Stimulated activated CD4-positive, alpha-beta T cell treated with anti-CD3 and anti-CD28 coated beads, Interleukin-1b, Interleukin-23, amount 100 ng/mL, for 48 hours (primary cell): ENCODE measurements at places on chromosomes 11 and 22.
A peak's percentile ranks its signal among the peaks of the same experiment; 100 is the strongest.

- DNase-seq: no peak
Observed at GRCh38 chr22:46159777-46160176, 9.5 kb downstream of the PPARA start.

- DNase-seq: no peak
Observed at GRCh38 chr11:38219636-38220035, 1621.6 kb upstream of the RAG2 start.

GRCh38 chr11:107006076-107006833, 12.0 kb downstream of the GUCY1A2 start:
- DNase-seq: no peak

- no peak for DNase-seq
Observed at GRCh38 chr11:83153764-83154163, 3.2 kb upstream of the PCF11 start.

DNA sequence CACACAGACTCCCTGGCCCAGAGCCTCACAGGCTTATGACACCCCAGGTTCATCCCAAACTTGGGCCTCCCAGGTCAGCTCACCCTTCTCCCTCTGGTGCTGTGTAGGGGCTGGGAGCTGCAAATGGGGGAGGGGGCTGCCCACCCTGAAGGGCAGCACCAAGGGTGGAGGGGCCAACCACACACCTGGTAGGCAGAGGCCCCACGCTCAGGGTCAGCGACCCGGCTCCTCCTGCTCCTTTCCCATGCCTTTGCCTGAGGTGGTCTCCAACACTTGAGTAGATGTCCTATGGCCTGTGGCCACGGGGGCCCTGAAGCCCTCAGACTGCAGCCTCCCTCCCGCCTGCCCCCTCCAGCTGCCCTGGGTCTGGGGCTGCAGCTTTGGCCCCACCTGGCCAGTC, 3.4 kb downstream of the DGCR6 start:
- DNase-seq: no peak

DNA sequence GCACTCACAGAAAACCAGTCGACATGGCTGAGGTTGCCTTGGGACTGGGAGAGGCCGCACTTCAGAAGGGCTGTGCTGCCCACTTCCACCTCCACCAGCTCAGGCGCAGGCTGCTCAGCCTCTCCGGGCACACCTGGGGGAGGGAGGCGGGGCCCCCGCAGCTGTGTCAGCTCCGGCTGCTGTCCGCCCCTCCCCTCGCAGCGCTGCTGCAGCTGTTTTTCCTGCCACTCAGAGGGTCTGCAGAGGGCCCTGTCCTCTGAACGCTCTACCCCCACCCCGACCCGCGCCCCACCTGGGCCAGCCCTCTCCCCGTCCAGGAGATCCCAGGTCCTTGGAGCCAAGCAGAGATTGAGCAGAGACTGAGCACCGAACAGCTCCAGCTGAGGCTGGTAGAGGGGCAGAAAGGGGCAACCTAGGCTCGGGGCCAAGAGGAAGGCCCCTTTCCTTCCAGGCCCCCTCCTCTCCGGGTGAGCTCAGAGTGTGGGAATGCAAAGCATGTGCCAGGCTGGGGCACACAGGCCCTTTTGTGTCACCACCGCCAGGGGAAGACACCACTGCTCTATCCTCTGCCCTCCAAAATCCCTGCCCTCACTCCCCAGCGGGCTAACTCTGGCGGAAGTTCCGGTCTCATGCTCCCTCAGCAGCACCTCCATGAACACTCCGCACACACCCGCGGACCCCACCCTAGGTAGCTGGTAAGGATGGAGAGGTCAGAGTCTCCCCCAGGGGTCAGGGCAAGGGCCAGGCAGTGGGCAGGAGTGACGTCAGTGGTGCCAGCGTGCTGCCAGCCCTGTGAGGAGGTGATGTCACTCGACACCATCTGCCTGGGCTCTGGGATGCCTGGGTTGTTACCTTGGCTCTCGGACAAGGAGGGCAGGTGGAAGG, 1.6 kb downstream of the MCAM start:
- no peak for DNase-seq

DNA sequence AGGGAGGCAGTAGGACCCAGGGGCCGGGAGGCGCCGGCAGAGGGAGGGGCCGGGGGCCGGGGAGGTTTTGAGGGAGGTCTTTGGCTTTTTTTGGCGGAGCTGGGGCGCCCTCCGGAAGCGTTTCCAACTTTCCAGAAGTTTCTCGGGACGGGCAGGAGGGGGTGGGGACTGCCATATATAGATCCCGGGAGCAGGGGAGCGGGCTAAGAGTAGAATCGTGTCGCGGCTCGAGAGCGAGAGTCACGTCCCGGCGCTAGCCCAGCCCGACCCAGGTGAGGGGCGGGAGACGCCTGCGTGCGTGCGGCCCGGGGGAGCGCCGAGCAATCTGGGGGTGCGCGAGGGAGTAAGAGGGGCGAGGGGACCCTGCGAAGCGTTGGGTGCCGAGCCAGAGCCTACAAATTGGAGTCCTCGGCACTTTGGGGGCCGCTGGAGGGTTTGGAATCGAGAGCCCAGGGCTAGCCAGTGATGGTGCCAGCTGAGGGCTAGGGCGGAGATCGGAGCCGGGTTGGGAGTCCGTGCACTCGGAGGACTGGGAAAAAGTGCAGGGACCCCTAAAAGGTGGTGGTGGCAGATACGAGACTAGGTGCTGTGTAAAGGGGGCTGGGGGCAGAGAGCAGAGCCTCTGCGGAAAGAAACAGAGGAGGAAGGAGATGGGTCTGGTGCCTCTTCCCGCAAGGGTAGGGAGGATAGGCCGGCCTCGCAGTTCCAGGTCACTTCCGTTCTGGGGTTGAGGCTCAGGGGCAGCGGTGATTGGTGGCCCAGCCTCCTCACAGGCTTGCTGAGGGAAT, at the start of gene SERPINH1:
SERPINH1 (plus strand) TSS at position 206 of the 788 bp plus-strand sequence. CDS start 4,097 bp downstream, outside the sequence.
- DNase-seq: peak; percentile 81

DNA sequence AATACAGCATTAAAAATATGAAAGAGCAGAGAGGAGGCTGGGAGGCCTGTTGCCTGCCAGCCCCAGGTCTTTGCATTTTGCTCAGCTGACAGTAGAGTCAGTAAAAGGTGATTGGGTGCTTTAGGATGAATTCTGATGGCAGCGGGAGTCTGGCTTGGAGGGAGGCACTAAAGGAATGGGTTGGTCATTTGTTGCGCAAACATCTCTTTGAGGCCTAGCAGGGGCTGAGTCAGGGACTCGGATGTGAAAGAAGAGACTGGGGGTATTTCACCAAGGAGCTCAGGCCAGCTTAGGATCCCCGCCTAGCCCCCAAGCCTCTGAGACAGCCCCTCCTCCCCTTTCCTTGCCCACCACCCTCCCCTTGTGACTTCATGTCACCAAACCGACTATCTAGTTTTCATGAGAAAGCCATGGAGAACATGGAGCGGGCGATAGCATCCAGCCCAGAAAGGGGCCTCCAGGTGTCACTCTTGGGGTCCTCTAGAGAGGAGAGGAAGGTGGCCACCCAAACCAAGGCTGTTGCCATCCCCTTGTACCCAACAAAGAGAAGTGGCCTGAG, 9.7 kb downstream of the DGKZ start:
- DNase-seq: no peak

GRCh38 chr11:11425806-11426205, 72.8 kb upstream of the CSNK2A3 start:
- DNase-seq: no peak

- DNase-seq: no peak
Observed at GRCh38 chr11:120610111-120610510, 98.6 kb downstream of the GRIK4 start.

DNA sequence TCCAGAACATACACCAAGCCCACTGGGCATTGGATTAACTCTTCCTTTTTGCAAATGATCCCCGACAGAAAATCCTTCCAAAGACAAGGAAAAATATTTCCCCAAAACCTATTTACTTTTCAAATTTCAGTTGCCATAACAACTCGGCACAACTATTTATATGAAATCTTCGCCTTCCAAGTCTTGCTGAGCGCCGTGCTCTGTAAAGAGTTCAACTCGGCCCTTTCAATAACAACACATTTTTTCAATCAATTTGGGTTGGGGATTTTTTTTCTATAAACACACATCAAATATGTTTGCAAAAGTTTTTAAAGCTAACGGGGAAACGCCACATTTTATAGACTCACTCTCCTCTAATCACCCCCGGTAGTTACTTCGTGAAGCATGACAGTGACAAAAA, 333.8 kb downstream of the MN1 start:
- no peak for DNase-seq

DNA sequence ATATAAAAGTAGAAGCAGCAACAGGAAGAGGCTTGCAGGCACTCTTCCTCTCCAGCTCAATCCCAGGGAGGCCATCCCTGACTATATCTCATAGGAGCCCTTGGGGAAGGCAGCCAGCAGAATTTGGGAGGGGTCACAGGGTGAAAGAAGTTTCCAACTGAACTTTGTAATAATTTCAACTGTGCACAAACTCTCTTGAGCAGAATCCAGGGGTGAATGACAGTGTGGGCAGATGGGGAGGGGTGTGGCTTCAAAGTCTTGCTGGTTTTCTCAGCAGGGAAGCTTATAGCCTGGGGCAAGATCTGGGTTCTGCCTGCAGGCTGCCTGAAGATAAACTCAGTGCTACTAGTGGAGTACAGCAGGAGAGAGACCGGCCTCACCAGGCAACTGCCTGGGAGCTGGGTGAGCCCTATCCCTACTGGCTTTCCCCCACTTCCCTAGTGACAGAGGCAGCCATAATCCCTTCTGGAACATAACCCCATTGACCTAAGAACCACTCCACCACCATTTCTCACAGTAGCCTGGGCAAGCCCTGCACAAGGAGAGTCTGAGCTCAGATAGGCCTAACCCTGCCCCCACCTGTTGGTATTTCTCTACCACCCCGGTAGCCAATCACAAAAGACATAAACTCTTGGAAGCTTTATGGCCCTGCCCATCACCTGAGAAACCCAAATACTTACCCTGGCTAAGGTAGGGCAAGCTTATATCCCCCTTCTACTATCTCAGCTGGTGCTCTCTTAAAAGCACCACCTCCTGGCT, 17.8 kb upstream of the TTC12 start:
- no peak for DNase-seq

DNA sequence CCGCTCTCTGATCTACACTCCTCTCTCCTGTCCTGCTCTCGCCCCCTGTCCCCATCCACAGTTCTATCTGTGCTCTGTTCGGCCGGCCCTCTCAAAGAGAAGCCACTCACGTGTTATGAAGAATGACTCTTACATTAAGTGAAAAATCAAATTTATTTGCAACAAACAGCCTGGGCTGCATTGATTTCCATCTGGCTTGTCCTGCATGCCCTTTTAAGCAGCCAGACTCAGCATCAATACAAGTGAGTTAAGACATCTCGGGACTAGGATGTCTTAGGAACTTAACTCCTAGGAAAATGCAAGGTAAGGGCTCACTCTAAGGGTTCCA, 373.5 kb downstream of the TENM4 start:
- DNase-seq: no peak

DNA sequence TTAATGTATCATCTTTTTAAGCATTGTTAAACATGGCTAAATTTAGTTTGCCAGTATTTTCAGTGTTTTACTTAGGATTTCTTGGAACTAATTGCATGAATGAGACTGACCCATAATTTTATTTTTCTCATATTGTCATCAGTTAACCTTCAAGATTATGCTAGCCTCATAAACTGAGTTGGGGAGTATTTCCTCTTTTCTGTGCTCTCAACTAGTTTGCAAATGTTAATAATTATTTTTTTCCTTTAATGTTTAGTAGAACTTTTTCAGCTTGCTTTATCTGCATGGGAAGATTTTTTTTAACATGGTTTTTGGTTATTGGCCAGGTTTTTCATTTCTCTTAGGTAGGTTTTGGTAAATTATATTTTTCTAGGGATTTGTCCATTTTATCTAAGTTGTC, 235.4 kb upstream of the SESN3 start:
- no peak for DNase-seq

DNA sequence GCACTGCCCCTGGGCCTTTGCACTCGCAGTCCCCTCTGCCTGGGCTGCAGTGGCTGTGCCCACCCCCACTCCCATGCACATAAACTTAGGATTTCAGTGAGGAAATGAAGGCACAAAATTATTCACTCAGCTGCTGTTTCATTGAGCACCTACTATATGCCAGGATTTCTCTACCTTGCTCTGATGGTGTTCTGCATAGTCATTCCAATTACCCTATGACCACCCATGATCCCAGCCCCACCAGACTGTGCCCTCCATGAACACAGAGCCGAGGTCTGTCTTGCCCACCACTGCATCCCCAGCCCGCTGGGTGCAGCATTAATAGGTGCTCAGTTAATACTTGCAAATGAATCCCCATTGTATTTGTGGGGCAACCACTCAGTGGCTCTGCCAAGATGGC, 10.9 kb downstream of the CYTH4 start:
- DNase-seq: no peak

DNA sequence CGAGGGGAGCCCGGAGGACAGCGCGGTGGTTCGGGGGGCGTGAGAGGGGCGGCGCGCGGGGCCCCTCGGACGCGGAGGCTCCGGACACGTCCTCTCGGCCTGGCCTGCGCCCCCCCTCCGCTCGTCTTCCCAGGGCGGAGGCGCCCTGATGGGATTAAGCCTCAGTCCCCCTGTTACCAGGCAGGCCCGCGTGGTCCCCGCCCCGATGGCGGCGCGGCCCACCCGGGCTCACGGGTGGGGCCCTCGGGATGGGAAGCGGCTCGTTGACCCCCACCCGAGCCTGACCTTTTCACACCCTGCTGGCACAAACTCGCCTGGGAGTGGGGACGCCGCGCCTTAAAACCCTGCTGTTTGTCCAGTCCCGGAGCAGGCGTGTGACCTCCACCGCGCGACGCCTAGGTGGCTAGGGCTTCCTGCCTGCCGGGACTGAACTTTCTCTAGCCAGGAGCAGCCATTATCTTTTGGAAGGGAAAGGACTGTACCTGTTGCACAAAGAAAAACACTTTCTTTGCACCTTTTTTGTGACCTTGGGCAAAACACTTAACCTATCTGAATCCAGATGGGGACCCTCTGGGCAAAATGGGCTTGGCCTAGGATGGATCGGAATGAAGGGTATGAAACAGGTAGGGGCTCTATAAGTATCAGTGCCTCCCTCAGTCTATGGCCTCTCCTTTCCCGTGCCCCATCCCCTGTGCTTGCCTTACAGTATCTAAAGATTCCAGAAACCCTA, 1.0 kb downstream of the KIAA1671 start:
- no peak for DNase-seq

DNA sequence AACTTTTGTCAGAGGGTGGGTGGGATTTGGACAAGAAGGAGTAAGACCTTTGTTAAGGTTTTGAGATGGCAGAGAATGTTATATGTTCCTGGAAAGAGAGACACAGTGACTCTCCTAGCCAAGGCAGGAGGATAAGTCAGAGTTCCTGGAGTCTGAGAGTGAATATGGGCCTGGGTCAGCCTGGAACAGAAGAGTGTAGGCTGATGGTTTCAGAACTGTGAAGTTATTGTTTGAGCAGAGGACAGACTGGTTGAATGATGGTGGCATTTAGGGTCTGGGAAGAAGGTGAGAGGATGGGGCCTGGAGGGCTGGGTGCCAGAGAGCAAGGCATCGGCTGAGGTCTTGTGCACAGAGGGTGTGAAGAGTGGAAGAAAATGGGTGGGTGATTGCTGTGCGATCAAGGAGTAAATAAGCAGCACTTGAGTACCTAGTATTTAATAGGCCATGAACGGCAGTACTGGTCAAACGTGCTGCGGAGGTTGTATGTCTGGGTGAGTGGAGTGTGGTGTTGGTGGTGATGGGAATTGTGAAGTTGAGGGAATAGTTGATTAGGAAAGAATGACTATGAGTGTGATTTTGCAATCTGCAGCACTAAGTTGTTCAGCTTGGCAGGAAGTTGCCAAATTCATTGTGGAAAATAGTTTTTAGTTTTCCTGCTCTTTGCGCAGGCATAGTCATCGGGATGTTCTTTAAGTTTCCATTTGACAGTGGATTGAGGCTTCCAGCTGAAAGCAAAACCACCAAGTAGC, 1.8 kb downstream of the PANX1 start:
- DNase-seq: no peak
